ENCODE measurements at places on chromosomes 2 and 18.

DNA sequence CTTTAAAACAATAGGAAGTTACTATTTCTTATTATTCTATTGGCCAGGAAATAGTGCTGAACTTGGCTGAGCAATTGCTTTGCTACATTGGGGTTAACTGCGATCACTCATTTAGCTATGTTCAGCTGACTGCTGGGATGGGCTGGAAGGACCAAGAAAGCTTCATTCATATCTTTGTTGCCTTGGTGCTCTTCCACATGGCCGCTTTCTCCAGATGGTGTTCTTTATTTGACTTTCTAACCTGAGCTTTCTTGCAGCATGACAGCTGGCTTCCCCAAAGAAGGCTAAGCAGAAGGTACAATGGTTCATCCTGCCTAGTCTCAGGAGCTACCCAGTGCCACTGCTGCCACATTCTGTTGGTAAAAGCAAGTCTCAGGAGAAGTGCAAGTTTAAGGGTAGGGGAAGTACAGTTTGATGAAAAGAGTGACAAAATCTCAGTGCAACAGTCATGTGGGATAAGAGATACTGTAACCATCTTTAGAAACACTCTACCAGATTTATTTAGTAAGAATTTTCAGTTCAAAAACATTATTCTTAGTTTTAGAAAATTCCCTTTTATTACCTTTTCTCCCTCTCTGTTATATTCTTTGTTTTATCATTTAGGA lies 180.6 kb upstream of the RBMS1 start:
- DNase-seq = no peak

DNA sequence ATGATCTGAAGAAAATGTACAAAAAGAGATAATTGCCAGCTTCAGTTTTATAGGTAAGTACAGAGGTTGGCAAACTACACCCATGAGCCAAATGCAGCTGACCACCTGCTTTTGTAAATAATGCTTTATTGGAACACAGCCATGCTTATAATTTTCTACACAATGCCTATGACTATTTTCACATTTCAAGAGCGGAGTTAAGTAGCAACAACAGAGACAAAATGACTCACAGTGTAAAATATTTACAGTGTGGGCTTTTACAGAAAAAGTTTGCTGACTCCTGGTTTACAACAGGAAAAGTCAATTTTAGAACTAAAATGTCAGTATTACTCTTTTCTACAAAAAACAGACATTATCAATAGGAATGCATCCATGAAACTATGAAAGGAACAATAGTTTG lies 26.0 kb downstream of the CWC22 start:
- no peak for DNase-seq

DNA sequence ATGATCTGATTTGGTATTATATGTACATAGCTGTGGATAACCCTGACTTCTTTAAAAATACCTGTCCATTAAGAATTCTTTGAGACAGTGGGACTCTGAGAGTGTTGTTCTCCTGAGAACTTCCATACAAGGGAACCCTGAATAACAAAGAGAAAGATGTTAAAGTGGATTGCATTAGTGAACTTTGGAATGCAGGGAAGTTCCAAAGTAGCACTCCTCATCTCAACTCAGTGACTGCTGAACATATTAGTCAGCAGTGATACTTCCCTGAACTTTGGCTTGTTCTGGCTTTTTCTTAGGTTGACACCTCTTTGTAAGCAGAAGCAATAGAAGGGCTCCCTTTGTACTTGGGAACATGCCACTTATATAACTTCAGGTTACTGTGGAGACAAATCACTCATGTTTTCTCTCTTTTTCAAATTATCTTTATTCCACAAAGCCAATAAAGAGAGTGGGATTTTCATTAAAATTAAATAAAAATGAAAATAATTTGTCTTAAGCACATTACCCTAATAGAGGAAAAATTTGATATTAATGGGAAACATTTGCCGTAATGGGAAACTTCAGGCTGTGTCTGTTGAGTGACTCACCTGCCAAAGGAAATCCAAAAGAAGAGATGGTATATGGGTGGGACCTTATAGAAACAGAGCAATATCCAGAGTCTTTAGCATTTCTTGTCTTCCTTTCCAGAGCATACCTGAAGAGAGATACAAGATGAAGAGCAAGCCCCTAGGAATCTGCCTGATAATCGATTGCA lies 33.3 kb downstream of the CFLAR start:
- DNase-seq = no peak

DNA sequence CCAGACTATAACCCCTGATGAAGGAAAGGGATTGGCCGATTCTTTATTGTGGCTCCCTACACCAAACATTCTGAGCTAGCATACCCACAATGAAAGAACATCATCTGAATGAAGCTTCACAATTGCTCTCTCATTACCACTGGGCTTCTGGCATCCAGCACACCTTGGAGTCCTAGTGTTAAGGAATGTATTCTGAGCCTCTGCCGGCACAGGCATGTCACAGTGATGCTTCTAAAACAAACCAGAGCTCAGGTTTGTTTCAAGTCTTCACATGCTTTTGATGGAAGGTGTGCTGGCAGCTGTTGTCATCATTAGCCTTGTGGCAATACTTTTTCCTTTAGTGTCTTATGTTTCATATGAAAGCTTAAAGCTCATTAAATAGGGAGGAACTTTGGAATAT lies 76.3 kb upstream of the RBBP8 start:
- no peak for DNase-seq

GRCh38 chr2:55120634-55121359 lies 70.5 kb upstream of the RTN4 start:
- peak; percentile 17 for DNase-seq

GRCh38 chr2:71560638-71561011 lies 107.3 kb downstream of the DYSF start:
- no peak for DNase-seq

DNA sequence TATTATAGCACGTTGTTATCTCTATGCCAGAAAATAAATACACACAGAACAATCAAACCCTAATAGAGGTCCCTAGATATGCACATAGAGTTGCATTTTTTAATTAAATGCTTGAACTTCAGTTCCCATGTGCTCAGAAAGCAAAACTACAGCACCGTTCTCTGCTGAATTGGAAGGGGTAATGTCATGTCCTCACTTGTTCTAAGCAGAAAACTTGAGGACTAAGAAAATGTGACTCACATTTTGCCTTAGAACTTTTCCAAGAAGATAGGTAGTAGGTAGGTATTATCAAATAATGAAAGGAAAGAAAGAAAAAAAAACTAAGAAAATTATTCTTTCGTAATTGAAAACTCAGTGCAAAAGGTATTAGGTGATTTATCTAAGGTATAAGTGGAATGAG lies 607.3 kb downstream of the ERBB4 start:
- DNase-seq = no peak

DNA sequence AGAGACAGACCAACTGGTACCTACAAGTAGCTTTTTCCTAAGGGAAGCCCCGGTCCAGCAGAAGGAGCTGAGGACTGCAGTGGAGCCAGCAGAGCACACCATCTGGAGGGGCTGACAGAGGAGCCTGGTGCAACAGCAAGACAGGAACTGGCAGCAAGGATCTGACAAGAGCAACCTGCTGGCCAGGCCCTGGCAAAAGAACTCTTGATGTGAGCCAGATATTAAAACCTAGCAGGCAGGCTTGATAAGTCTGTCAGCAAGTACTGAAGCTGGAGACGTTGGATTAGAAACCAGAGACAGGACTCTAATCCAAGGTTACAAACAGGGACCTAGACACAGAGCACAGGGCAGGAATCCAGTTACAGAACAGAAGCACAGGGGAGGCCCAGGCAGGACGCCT lies 260.7 kb upstream of the MGAT5 start:
- no peak for DNase-seq

- DNase-seq = no peak
These were observed 22.2 kb downstream of the EFR3B start for GRCh38 chr2:25063876-25064660.

GRCh38 chr2:234308813-234309195 lies 188.1 kb downstream of the ARL4C start:
- no peak for DNase-seq

GRCh38 chr2:1664698-1665097 lies 79.6 kb downstream of the PXDN start:
- DNase-seq = no peak

- DNase-seq = no peak
These were observed 33.5 kb upstream of the OTOF start for GRCh38 chr2:26511466-26511865.

- no peak for DNase-seq
These were observed 155.5 kb downstream of the CD8B2 start for GRCh38 chr2:106642679-106643078.

DNA sequence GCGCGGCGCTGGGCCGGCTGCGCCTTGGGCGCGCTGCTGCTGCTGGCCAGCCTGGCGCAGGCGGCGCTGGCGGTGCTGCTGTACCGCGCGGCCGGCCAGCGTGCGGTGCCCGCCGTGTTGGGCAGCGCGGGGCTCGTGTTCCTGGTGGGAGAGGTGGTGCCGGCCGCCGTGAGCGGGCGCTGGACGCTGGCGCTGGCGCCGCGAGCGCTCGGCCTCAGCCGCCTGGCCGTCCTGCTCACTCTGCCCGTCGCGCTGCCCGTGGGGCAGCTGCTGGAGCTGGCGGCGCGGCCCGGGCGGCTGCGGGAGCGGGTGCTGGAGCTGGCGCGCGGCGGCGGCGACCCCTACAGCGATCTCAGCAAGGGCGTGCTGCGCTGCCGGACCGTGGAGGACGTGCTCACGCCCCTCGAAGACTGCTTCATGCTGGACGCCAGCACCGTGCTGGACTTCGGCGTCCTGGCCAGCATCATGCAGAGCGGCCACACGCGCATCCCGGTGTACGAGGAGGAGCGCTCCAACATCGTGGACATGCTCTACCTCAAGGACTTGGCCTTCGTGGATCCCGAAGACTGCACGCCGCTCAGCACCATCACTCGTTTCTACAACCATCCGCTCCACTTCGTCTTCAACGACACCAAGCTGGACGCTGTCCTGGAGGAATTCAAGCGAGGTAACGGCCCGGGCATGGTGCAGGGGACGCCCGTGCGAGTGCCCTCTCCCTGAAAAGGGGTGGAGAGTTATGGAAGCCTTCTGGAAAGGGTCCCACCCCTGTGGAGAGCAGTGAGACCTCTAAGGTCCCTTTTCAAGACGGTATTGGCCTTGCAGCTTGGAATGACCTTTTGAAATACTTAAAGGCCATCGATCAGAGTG lies 1.0 kb downstream of the CNNM3 start:
- no peak for DNase-seq

GRCh38 chr2:97763176-97763845 lies 49.9 kb downstream of the ZAP70 start:
- no peak for DNase-seq
